ENCODE measurements at places on chromosomes 12 and 14.

GRCh38 chr12:11836282-11837151 is 187.0 kb downstream of the ETV6 start:
- peak; percentile 98 for DNase-seq

DNA sequence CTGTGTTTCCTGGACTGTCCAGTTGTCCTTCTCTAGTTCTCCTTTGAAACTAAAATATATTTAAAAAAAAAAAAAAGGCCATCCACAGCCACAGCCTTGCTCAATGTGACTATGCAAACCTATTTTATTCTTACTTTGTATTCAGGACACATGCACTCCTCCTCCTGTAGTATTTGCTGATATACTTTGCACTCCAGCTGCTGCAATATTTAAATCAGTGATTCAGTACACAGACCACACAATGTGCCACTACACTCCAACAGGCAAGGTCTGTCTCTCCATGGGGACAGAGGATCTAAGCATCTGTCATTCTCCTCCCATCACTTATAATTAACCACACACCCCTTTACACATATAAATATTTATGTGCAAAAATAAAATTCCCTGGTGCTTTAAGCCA is 40.2 kb upstream of the CCDC196 start:
- no peak for DNase-seq

GRCh38 chr12:110171186-110171538 is 47.0 kb downstream of the IFT81 start:
- no peak for DNase-seq

GRCh38 chr12:57233357-57234232 is 4.1 kb downstream of the SHMT2 start:
- DNase-seq, result no peak
